Muscle of arm (tissue), 14 donors: ENCODE measurements at places on chromosomes 6 and 20.

DNA sequence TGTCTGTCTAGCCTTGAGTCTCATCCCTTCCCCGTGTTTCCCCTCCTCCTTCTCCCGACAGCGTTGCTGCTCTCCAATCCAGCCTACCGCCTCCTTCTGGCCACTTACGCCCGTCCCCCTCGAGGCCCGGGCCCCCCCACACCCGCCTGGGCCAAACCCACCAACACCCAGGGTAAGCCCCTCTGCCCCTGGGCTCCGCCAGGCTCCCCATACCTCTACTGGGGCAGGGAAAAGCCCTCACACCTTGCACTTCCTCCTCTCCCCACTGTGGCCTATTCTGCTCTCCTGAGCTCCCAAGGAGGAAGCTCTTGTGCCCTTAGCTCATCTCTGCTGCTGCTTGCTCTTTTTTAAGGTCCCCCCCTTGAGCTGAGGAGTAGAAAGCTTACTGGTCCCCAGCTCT is 11.0 kb downstream of the DDR1 start:
- DNase-seq, result no peak

- no peak for DNase-seq
Measured at GRCh38 chr6:78615430-78615904, 251.9 kb upstream of the IRAK1BP1 start.

DNA sequence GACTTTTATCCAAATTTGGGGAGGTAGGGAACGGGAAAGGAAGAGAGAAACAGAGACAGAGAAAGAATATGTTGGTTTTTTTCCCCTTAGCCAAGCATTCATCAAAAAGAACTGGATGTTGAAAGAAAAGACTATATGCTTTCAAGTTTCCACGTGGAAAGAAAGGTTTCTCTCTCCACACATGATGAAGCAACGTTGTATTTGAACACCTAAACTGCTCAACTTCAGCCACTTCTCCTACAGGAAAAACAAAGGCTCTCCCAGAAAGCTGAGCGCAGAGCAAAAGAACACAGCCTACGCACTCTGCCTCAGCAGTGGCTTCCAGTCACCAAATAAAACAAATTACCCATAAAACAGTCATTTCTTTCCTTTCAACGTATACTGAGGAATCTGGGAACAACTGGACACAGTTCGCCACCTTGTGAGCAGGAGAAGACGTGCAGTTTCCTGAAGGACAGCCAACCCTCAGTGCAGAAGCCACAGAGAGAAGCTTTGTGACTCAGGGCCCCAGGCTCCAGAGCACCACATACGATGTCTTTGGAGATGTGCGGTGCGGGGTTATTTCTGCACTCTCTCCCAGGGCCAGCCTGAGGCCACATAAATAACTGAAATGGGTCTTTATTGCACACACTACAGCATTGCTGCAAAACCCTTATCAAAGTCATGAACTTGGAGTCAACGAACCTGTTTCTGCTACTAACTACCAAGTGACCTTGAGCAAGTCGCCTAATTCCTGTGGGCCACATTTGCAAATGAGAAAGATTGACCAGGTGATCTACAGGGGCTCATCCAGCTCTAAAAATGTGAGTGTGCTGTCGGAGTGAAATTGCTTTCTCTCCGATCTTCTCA is 10.1 kb downstream of the IL17F start:
- DNase-seq, result peak; percentile 18

DNA sequence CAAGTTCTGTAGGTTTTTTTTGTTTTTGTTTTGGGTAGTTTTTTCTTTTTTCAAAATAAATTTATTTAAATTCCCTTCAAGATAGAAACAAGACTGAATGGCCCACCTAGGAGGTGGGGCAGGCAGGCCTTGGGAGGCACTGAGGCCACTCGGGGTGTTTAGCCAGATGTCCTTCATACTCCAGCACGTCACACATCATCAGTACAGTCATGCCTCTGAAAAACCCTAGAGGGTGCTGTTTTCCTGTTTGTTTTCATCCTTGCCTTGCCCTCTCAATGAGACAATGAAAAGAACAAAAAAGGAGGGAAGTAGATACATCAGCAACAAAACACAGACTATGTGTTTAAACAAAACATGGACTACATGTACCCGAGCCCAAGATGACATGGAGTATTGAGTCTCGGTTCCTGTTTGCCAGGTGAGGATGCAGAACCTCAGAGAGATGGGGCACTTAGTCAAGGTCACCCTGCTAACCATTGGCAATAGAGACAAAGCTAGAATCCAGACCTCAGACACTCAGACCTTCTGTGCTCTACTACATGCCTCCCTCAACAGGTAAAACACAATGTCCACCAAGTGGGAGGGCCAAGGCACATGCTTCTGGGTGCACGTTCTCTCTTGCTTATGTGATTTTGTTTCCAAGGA is 26.8 kb upstream of the CLIC5 start:
- DNase-seq, result no peak

DNA sequence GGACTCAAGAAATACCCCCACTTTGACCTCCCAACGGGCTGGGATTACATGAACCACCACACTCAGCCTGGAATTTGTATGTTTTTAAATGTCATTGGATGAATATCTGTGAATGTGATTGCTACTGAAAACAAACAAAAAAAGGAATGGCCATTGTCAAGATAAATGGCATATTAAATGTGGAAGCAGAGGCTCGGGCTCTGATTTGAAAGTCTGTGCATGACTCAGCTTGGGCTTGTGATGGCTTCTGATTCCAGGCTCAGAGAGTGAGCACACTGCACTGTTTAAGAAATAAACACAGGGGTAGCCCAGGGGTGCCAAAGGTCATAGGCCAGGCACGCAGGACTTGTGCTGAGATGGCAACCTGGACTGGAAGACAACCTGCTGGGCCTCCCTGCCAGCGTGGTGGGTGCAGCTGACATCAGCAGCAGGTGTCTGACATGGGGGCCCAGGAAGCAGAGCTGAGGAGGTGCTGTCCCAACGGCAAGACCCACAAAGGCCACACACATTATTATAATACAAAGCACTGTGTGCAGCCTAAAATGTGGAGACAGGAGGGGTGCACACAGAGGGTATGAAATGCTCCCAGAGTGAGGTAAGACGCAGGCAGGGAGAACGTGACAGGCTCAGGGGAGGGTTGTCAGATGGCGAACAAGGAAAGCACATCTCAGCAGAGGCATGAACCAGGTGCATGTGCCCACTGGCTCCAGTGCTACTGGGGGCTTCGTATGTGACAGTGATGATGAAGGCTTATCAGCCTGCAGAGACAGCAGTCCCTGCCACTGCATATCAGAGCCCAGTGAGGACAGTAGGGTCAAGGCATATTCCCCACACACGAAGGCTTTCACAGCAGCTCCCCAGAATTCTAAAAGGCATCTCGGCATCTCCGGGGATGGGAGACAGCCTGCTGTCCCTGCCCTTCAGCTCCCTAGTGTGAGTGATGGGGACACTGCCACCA is 169.4 kb downstream of the SYNDIG1 start:
- DNase-seq, result no peak
